ENCODE measurements at places on chromosomes 4 and X.

DNA sequence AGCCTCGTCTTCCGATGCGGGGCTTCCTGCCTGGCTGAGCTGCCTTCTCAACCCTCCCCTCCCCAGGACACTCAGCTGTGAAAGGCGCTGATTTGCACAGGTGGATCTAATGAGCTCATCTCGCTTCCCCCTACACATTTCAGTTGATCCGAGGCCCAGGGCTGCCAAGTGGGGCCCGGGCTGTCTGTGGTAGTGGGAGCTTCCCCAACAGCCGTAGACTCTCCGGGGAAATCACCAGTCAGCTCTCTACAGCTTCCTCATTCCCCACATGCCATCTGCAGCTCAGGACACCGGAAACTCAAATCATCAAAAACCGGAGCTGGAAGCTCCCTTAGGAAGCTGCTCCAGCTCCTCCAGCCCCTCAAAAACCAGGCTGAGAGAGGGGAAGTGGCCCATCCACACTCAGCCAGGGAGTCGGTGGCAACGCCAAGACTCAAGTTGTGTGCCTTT lies 56.2 kb downstream of the SMIM20 start:
- DNase-seq: peak; percentile 81

- DNase-seq: no peak
Measured at GRCh38 chr4:40575846-40576245, 53.8 kb downstream of the RBM47 start.

DNA sequence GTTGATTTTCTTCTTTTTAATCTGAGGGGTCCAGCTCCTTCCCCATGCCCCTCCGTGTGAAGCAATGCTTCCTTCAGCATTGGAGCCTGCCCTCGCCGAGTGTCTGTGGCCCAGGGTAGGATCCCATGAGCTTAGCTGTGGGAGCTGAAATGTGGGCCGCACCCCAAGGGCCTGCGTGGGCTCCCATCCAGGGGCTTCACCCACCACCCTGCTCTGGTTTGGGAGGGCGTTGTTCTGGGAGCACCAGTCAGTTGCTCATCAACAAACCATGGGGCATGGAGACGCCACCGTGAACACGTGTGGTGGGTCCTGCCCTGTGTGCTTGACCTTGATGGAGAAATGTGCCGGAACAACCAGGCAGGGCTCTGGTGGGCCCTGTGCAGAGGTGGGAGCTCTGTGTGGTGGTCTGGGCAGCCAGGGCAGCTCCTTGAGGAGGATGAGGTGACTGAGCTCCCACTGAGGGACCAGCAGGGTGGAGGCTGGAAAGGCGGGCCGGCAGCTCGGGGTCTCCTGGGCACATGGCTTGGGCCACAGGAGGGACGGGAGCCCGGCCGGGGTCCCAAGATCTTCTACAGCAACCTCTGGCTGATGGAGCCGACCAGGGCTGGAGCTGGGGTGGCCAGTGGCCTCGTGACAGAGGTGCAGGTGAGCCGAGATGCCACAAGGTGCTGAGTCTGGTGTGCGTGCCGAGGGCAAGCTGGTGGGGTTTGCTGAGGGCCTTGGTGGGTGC lies 39.6 kb upstream of the NKX1-1 start:
- no peak for DNase-seq

DNA sequence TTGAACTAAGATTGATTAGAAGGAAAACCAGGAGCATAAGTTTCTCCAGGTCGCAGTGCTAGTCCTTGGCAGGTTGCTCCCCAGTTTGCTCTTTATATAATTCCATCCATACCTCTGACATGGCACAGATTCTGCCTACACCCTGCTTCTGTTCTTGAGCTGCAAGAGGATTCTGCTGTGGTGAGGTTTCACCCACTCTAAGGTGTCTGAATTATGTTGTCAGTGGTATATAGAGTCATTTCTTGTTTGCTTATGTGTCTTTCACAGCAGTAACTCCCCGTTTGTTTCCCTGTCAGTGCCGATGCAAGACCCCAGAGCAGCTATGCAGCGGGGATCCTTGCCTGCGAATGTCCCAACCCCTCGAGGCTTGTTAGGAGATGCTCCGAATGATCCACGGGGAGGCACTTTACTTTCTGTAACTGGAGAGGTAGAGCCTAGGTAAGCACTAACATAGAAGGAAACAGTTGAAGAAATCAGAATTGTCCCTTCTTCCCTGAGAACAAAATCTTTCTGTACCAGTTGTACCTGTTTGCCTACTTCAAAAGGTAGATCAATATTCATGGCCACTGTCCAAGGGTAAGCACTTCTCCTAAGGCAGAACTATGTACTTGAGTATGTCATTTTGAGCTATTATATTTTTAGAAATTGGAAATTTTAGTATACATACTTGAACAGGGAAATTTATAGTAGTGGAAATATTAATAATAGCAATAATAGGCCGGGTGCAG lies 11.2 kb downstream of the CSTF2 start:
- no peak for DNase-seq

DNA sequence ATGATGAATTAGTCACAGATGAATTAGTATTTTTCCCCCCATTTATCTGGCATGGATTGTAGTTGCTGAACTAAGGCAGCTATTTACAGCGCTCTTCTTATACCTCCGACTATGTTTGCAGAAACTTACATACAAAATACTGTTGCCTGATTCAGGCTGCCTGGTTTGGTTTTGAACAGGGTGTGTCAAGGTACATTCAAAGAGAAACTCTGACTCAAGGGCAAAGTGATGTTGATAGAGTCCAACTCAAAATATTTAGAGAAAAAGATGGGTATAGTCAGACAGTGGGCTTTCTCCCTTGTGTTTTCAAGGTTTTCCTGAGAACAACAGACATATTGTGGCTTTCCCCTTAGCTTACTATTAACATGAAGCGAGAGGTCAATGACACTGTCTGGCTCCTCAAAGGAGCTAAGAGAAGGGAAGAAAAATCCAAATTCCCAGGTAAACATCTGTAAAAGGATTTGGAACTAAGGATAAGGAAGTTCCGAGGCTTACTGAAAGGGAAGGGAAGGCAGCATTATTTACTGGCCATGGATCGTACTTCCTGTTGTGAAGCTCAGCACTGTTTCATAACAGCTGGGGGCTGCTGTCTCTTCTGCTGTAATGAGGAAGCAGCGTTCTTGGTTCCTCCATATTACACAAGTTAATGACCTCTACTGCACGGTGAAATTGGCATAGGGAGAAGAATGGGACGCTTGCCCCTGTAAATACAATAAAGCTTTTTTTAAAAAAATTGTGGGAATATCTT lies 30.9 kb downstream of the FAM9C start:
- peak; percentile 61 for DNase-seq

DNA sequence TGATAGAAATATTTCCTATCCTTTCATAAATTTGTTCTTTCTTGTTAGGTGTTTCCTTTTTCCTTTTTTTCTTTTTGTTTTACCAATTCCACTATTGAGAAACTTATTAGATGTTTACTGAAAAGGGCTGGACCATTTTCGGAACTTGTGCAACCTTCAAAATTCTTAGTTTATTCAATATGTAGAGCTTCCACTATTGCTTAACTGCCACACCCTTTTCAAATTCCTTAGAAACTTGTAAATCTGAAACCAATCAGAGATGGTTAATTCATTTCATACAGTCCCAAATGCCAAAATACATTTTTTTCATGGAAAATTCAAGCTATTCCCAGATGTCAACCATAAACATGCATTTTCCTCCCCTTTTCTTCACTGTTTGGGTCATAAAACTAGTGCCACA lies 66.1 kb upstream of the SLC39A8 start:
- no peak for DNase-seq

- peak; percentile 71 for DNase-seq
Measured at GRCh38 chr4:73019462-73020047, 50.0 kb downstream of the COX18 start.

DNA sequence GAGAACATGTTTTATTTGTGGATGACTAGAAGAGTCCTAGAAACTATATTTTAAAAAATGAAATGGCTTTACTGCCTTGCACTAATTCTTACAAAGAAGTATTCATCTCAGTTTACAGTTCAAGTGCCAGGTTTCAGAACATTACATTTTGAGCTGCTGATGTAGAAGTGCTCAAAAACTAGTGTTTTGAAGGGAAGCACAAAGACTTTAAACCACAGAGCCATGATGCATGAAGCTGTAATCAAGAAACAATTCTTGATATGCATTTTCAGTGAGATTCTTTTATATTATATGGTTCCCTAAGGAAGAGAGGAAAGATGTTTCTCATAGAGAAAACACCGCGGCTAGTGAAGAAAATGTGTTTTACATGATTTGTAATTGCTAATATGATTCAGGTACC lies 1163.0 kb downstream of the RAPGEF2 start:
- DNase-seq: no peak

- DNase-seq: peak; percentile 55
Measured at GRCh38 chr4:123299212-123299691, 97.3 kb upstream of the SPRY1 start.

- DNase-seq: no peak
Measured at GRCh38 chrX:131402124-131402811, 113.2 kb upstream of the IGSF1 start.

- DNase-seq: peak; percentile 67
Measured at GRCh38 chr4:137310593-137311490, 221.5 kb downstream of the PCDH18 start.

- DNase-seq: no peak
Measured at GRCh38 chr4:155696726-155697125, 30.1 kb downstream of the GUCY1A1 start.

GRCh38 chr4:184287697-184288255 lies 70.1 kb upstream of the ENPP6 start:
- DNase-seq: peak; percentile 80

GRCh38 chr4:114866901-114867670 lies 246.3 kb downstream of the NDST4 start:
- no peak for DNase-seq

DNA sequence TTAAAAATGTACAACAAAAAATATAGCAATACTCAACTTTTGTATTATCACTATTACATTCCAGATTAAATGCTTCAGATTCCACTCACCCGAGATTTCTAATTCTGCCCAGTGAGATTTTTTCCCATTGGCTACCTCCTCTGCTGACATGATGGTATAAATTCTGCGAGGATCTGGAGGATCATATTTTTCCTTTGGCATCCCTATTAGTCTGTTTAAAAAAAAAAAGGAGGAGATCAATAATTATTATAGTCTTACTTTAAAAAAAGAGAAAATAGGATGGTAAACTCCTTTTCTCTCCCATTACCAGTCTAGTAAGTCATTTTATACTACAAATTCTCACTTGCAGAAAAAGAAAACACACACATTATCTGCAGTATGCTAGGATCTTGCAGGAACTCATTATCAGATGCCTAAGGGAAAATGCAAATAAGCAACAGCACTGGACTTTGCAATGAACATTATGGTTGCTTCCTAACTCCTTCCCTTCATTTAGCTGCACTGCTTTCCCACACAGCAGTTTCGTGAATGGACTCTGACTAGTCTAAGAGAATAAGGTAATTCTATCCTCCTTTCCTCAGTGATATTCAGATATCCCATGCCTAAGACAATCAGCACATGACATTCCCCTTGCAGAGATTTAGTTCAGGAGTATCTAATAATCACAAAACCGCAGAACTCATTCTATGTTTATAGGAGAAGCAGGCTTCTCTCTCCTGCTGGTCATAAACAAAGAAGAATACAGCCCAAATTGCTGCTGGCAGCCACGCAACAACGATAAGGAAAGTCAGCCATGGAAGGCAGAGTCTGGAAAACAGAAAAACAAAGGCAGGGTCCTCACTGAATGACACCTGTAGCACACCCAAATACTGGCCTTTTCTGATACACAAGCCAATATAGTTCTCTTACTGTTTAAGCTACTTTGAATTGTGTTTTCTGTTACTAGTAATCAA lies 42.7 kb downstream of the CNOT6L start:
- DNase-seq: no peak

- peak; percentile 29 for DNase-seq
Measured at GRCh38 chrX:16838202-16839066, 31.7 kb downstream of the RBBP7 start.

DNA sequence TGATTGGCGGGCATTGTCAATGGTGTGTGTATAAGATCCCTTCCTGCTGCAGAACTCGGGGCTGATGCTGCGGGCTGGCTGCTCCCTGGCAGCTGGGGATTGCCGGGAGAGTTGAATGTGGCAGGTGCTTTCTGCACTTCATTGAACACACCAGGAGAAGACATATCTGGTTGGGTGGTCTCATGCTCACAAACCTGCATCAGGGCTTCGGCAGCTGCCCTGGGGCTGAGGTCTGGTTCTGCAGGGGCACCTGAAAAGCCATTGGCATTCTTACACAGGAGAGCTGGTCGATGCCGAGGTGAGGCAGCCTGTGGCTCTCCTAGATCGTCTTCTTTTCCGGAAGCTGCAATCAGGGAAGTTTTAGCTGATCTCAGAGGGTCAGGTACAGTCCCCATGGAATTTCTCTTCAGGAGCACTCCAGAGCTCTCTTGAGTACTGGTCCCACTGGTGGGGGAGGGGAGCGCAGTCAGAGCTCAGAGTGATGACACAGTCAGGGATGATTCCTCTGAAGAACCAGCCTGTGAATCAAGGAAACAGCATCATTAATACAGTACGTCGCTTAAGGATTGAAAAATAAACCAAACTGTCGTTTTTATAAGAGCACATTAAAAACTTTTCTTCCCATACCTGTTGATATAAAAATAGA lies 57.8 kb downstream of the GPRIN3 start:
- DNase-seq: no peak
